ENCODE measurements at places on chromosomes 12 and 14.

DNA sequence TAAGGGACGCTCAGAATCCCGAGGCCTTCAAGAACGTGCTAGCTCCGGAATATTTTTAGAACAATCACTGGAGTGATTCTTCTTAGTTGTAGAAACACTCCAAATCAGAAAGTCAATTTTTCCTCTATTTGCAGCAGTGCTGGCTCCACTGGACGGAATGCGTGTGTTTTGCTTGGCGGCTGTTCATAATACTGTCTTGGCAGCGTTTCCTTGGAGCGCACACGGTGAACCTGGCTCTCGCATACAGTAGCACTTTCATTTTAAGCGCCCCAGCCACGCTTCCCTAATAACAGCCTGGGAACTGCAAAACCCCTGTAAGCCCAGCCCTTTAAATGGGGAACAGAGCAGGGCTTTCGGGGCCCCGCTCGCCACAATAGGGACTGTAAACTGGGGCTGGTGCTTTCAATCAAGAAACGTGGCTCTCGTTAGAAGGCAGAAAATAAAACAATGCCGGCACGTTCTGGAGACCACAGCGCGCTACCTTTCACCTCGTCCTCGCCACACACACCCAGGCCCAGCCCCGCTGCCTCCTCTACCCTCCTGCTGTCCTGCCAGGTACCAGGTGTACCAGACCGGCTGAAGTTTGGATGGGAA, 79.9 kb downstream of the BCL11B start:
- DNase-seq = no peak

DNA sequence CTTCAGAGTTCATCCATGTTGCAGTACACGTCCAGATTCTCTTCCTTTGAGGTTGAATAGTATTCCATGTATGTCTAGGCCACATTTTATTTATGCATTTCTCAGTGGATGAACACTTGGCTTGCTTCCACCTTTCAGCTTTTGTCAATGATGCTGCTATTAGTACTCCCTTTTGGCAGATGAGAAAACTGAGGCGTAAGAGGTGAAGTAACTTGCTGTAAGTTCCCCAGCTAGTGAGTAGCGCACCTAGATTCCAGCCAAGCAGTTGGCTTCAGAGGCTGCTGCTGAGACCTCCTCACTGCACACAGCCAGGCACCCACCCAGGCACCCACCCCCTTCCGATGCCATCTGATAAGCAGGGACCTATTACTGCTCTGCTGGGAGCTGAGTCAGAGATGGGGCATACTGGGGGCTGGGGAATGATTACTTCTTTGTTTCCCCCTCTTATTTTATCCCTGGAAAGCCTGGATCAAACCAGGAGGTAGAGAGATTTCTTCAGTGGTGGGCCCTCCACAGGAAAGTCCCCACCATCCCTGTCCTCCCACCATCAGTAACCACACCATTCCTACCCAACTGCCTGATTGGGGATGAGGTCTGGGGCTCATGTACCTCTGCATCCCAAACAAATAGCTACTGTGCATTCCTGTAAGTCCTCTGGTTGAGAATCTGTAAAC, 234.6 kb downstream of the PCNX1 start:
- no peak for DNase-seq

DNA sequence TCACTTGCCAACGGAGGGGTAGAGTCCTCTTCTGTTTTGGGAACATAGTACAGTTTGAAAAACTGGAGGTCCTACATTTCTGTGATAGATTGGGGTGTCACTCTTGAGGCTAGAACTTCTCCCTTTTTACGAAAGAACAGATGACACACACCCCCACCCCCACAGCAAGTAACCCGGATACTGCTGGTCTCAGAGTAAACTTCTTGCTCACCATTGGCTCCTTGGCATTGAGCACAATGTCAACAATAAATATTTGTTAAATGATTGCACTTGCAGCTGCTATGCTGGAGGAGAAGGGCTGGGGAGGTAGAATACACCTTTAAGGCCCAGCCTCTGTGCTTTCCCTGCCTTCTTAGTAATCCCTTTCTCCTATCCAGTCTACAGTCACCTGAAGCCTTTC, 149.8 kb downstream of the TGFB3 start:
- DNase-seq = no peak

DNA sequence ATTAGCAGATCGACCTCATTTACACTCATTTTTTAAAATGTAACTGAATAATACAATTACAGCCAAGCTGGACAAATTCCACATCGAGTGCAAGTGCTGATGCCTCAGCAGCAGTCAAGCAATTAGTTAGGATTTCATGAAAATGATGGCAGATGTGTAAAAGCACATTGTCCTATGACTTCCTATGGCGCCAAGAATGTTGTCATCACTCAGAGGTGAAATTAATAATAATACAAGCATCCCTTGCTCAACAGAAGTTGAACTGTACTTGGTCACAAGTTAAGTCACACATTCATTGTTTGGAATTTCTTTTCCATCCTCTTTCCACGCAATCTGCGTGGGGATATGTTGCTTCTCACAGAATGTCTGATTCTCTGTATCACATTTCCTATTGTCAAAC, 117.3 kb downstream of the GTF2A1 start:
- DNase-seq = no peak

GRCh38 chr12:113244047-113244460, 22.8 kb downstream of the TPCN1 start:
- no peak for DNase-seq

DNA sequence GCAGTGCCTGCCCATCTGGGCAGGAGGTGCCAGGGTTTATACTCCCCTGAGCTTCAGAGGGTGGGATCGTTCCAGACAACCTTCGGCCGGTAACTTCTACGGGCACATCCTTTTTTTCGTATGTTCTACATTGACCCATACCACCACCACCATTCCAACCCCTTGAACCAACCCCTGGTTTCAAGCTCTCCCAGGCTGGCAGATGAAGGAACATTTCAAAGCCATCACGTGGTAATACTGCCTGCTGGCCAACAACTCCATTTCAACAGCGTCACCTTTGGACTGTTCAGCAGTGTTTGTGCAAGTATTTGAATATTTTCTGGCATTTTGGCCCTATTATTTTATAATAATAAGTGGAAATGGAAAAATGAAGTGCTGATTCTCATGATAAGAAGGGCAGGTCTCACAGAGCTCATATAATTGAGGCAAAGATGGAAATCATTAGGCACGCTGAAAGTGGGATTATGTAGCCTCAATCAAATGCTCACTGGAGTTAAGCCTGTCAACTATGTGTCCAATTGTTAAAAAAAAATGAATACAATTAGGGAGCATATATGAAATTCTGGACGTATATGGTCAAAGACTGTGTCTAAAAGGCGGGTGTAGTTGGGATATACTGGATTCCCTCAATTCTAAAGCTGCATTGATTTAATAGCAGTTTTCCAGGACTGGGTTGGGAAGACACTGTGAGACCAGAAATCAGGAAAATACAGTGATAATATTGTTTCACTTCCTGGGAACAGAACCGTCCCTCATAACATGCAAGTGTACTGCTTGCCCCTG, 162.1 kb downstream of the ZFP36L1 start:
- no peak for DNase-seq

DNA sequence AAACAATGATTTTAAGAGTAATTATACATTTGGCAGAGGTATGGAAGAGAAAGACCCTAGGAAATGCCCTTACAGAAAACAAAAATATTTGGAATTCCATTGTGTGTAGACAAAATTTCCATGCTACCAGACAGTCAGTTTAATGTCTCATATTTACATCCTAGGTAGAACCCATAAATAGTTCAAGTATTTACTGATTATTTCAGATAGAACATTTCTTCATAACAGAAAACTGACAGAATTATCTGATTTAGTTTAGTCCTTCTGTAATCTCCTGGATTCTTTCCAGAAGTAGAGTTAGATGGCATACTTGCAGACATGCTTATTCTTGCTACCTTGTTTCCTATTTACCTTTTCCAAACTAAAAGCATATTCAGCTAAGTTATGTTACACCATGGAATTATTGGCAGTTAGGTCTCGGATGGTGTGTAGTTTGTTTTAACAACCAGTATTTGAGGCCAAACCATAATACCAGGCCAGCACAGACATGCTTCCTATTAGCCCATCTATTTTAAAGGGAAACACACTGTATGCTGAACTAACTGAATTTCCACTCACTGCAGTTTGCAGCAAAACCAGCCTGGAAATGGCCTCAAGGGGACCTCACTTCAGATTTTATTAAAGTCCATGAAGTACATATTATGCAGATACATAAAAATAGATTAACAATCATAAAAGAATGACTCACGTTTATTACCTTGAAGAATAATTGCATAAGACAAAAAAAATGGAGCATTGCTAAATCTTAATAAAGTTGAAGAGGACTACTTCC, 126.6 kb upstream of the LRIG3 start:
- DNase-seq = no peak

GRCh38 chr12:74552201-74552600, 14.6 kb downstream of the ATXN7L3B start:
- no peak for DNase-seq

GRCh38 chr12:1365703-1366102, 228.7 kb downstream of the FBXL14 start:
- DNase-seq = no peak

GRCh38 chr12:116389990-116390389, 112.5 kb upstream of the MED13L start:
- DNase-seq = no peak

Data from stimulated activated CD4-positive, alpha-beta T cell treated with anti-CD3 and anti-CD28 coated beads, Interleukin-4, amount 100 ng/mL, for 1 hour (primary cell).